ENCODE measurements at places on chromosomes 5 and 9. TPM values are rescaled to one million over a fixed set of nuclear protein-coding genes. Genes with fewer than 3 reads are reported as not detected.

TYRP1 gene
- not detected for total RNA-seq

PRLR gene
- total RNA-seq: 1.2 TPM

GMCL2 gene
- total RNA-seq: not detected

UBQLN1 gene
- total RNA-seq: 108 TPM

CDHR2 gene
- total RNA-seq: 13.3 TPM

IL33 gene
- total RNA-seq: 1.9 TPM
